ENCODE measurements at places on chromosomes 5 and 9.

- DNase-seq = no peak
Measured at GRCh38 chr5:149961957-149962409, 1.4 kb downstream of the SLC26A2 start.

DNA sequence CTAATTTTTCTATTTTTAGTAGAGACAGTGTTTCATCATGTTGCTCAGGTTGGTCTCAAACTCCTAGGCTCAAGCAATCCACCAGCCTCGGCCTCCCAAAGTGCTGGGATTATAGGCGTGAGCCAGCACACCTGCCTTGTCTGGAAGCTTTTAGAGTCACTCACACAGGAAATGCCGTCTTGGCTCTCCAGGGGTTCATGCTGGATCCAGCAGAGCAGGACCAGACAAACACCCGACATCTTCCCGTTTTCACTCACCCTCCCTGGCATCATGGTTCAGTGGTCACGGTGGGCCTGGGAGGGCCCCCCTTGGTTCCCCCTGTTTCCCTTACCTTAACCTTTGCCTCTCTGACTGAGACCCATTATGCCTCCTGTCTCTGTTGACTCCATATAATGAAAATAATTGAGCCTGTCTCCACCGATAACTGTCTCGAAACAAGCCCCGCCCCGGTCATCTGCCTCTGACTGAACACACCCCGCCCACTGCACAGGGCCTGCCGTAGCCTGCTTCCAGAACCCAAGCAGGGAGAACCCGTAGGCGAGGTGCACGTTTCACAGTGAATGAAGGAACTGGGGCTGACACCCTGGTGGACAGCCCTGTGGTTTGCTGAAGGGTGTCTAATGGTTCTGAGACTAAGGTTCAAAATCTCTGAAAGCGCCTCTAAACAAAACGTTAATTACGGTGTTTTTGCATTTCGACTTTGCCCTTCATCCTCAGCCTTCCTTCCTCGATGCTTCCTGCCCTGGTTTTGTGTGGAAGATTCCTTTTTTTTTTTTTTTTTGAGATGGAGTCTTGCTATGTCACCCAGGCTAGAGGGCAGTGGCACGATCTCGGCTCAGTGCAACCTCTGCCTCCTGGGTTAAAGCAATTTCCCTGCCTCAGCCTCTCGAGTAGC is 39.7 kb upstream of the SPRY4 start:
- no peak for DNase-seq

GRCh38 chr9:133396952-133397351 is 20.8 kb downstream of the STKLD1 start:
- no peak for DNase-seq

- DNase-seq = no peak
Measured at GRCh38 chr5:169183576-169183975, 117.4 kb downstream of the SLIT3 start.

DNA sequence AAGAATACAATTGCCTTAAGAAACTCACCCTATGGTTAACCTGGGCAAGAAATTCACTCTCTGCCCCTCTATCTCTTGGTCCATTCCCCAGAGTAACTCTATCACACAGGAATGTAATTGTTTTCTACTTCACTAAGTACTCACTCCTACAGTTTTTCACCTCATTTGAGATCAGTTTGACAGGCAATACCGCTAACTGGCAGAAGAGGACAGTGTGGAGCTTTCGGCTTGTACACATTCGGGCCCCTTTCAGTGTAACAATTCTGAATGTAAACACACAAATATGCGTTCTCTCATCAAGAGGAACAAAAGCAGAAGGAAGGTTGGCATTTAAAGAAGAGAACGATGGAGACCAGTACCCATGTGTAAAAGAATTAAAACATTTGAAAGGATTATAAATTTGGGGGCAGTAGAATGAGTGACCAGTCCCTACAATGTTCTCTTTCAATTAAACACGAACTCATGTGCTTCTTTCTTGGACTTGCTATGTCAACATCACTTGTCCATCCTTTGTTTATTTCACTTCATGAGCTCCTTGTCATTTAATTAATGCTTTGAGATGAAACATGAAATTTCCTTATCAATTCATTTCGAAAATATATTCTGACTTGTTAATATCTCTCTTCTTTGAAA is 188.5 kb upstream of the GRAMD2B start:
- DNase-seq = no peak

GRCh38 chr9:137589441-137590122 is 730 bp downstream of the ZMYND19 start:
- no peak for DNase-seq

DNA sequence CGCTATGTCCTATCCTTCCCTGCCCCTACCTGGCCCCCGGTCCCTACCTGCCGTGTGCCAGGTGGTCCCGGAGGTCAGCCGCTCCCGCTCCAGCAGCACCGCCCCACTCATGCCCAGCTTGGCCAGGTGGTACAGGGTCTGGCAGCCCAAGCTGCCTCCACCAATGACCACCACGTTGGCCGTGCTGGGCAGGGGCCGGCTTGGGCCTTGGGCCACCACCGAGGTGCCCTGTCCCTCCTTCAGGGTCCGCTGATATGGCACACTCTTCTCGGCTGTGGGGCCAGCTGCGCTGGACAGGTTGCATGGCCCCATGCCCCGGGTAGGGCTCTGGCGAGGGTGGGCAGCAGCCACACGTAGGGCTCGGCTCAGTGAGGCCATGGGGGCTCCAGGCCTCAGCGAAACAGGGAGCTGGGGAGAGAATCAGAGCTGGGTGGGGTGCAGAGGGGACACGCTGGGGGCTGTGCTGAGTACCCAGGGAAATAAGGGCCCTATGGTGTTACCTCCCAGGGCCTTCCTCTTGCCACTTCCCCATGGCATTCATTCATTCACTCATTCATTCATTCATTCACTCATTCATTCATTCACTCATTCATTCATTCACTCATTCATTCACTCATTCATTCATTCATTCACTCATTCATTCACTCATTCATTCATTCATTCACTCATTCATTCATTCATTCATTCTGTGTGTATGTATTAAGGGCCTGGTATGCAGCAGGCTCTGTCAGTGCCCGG is 4.2 kb downstream of the SARDH start:
- DNase-seq = no peak

Measured in activated T-helper 2 cell treated with anti-CD3 and anti-CD28 coated beads, Interferon-gamma antibody, Interleukin-2, Interleukin-4, amounts not matched to agents 10 μg/mL and 5 μg/mL and 100 μg/mL, durations not matched to agents 14 hours and 24 hours and 36 hours (primary cell).